ENCODE measurements at places on chromosomes 13 and 19.

GRCh38 chr19:28426110-28426729, 786.7 kb downstream of the UQCRFS1 start:
- DNase-seq = no peak

DNA sequence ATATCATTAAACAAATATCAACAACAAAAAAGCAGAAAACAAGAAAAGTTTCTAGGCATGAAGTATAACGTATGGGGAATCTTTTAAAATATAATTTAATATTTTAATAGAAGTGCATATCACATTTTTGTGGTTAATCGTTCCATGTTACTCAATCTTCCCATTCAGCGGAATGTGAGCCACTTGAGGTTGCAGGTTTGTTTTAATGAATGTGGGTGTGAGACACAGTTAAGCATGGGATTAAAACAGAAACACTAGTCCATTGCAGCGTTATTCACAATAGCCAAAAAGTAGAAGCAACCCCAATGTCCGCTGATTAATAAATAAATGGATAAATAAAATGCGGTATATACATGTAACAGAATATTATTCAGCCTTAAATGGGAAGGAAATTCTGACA, 146.0 kb downstream of the NDFIP2 start:
- DNase-seq = no peak

GRCh38 chr19:18764591-18765051, 26.5 kb downstream of the COMP start:
- peak; percentile 62 for DNase-seq

DNA sequence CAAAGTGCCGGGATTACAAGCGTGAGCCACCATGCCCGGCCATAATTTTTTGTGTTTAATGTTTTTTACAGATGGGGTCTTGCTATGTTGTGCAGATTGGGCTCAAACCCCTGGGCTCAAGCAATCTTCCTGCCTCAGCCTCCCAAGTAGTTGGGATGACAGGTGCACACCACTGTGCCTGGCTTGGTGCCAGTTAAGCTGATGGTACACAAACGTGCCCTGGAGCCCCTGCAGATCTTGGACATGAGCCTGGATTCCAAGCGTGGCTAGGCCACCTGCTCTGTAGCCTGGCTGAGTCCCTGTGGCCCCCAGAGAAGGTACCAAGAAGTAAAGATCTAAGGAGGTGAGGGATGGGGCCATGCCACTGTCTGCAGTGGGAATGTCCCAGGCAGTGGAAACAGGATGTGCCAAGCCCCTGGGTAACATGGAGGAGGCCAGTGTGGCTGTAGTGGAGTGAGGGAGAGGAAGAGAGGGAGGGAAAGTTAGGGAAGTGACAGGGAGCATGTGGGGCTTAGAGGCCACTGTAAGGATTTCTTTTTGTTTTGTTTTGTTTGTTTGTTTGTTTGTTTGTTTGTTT, 7.0 kb downstream of the PRODH2 start:
- no peak for DNase-seq

DNA sequence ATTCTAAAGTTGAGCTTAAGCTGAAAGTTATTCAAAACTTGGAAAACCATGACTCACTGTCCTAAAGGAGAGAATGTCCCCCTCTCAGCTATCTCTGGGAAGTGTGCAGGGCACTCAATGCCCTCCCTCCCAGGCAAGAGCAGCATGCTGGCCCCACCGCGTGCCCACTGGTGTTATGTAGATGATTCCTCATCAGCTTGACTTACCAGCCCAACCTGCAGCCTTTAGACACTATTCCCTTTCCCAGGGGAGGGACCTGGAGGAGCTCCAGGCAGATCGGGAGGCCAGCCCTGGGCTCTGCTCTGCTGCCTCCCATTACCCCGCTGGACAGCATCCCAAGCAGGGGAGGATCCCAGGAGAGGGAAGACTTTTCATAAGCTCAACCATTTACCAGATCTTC, 124.6 kb downstream of the FGF14 start:
- DNase-seq = no peak

DNA sequence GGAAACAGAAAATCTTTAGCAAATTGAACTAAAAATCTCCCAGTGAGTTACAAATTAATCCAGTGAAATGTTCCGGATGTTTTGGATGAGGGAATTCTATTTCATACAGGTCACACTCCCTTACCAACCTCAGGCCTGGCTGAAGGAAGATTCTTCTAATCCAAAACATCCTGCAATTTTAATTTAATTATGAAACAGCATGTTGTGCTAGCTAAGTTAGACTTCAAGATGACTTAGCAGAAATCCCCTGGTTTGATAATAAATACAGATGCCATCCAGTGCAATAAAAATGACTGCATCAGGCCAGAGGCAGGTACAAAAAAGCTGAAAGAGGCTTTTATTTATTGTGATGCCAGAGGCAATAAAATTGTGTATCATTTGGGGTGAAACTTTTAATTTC, 96.7 kb upstream of the CLDN10 start:
- DNase-seq = no peak

- no peak for DNase-seq
Observed at GRCh38 chr19:32558607-32559228, 22.3 kb upstream of the PDCD5 start.

DNA sequence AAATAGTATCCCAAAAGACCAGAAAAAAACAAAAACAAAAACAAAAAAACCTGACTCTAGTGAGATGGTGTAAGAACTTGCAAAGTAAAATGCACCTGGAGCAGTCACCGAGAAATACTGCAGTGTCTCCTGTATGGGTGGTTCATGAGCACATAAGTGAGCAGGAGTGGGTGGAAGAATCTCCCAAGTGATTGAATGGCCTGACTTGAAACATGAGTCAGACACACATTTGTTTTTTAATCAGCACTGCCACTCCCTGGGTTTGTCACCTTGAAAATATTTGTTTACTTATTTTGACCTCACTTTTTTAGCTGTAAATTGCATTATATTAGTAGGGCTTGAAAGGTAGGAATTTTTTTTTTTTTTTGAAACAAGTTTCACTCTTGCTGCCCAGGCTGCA, 2.0 kb downstream of the ZNF431 start:
- DNase-seq = no peak

DNA sequence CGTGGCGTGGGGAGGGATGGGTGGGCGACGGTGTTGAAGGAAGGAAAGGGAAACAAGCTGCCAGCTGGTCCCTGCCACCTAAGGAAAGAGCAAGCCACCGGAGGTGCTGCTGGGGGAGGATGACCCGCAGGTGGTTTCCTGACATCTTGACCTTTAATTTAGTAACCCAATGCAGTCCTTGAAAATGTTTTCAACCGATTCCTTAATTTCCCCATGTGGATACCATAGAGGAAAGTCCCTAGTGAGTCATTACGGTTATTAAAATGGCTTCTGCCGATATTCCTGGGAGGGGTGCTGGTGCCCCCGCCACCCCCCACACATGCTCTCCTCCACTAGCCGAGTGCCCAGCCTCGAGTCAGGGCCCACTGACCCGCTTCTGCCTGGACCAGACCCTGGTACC, 6.3 kb upstream of the ANKRD10 start:
- no peak for DNase-seq

DNA sequence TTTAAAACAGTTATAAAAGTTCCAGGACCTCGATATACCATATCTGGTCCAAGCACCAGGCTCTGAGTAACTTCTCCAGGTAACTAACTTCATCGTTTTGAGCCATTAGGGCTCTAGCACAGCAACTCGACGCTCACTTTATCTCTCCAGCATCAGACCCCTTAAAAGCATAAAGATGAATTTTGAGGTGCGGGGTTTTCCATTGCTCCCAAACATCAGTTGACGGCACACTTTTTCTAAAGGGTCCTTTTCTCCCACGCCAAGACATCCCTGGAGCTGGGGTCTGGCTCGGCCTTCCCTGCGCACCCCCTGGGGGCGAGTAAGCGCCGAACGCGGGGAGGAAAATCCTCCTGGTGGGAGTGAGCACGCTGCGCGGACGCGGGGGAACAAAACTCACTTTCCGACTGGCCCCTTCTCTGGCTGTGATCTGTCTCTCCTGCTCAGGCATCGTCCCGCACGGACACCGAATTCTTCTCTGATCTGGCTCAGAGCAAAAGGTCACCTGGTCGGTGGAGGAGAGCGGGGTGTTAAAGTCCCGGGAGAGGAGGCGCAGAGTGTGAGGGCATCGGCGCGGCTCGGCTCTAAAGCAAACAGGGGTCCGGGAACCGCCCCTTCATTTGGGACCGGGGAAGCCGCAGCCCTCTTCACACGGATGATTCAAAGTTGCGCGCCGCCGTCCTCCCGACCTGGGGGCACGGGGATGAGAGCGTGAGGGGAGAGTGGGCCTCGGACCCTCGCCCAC, at the start of gene ATP7B:
ATP7B (minus strand) TSS at position 561 of the 742 bp plus-strand sequence; CDS start at position 448, 113 bp downstream.
- DNase-seq = no peak

DNA sequence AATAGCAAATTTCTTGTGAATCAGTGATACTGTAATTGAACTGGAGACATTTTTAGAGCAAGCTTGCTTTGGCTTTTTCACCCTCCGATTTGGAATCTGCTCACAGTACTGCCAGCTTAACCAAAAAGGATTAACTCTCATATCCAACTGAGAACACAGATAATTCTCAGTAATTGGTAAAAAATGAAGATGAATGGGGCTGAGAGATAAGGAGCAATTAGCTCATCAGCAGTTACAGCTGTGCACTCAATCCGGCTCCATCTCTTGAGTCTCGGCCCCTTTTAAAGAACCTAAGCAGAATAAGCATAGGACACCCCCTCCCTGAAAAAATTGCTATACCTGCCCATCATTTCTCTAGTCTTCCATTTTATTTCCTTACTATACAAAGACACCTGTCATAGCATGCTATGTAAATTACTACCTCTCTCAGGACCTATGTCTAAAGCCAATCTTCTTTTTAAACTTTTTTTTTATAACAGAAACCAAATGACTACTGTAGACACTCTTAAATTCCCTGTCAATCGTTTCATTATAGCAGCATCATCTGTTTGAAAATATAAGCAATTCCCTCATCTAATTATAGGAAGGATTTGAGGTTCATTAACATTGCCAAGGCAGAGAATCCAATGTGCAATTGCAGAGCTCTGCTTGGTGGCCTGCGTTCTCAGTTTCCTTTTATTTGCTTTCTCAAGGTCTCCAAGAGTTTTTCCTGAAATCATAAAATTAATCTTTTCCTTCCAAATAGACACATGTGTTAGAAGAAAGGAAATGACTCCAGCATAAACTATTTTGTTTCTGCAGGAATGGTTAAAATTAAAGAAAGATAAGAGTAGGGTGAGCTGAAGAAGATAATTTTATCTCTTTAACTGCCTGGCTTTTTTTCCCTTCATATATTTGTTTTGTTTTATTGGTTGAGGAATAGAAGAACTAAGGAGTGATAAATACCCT, 242.1 kb downstream of the DACH1 start:
- no peak for DNase-seq

- DNase-seq = no peak
Observed at GRCh38 chr19:14428882-14429416, 4.2 kb upstream of the PKN1 start.

DNA sequence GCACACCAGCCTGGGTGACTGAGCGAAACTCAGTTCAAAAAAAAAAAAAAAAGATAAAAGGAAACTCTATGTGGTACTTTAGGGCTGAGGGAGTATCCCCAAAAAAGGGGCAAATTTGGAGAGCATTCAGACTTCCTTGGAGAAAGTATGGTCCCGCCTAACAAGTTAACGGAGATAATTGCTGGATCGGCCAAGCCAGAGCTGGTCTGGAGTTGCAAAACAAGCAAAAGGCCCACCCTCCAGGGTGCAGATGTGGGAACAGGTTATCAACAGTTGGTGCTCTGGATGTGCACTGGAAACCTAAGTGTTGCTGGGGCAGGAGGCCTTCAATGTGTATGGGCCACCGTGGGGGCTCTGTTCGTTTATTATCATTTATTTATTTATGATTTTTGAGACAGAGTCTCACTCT, 2.8 kb downstream of the IQCN start:
- DNase-seq = no peak

- DNase-seq = no peak
Observed at GRCh38 chr13:114110091-114110829, 22.2 kb downstream of the RASA3 start.

DNA sequence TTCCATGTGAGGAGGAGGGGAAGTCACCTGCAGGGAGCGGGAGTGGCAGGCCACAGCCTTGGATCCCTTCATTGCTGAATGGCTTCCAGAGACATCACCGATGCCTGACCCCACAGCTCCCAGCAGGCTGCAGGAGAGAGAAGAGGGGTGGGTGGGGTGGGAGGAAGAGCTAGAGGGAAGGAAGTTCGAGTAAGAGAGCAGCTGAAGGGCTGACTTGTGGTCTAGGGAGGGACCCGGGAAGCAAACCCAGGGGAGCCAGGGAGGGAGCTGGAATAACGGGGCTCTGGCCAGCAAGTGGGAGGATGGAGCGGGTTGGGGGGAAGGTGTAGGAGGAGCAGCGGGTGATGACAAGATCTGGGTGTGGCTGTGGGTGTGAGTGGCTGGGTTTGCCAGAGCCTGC, 229.8 kb upstream of the MAB21L1 start:
- DNase-seq = no peak

GRCh38 chr13:91304741-91305140, 42.7 kb upstream of the MIR17HG start:
- no peak for DNase-seq

DNA sequence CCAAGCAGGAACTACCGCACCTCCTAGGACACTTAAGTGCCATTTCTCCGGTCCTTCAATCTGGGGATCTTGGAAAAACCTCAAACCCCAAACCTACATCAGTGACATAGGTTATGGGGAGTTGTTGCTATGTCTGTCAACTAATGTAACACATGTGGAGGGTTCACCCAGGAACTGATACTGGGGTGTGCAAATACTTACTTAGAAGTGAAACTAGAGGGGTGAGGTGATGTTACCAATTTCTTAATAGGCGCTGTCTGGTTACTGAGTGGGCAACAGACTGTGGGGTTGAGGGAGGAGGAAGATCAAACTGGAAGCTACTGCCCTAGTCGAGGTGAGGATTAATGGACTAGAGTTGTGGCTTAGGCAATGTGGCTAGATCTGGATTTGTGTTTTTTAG, 1.9 kb downstream of the ZNF586 start:
- DNase-seq = no peak

DNA sequence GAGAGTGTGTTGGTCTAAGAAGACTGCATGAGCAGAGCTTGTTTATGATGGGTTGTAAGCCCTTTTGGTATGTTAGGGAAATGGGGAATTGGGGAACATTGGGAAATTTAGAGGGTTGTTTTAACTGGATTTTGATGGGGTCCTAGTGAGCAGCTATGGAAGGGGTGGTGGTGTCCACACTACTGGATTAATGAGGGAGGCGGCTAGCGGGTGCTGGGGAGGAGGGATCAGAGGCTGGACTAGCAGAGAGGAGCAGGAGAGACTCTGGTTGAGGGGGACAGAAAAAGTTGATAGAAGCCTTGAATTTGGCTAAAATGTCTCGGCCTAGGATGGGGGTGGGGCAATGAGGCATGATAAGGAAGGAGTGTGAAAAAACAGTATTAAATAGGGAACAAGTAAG, 1369.1 kb downstream of the UQCRFS1 start:
- no peak for DNase-seq

Data from ACHN (cell line).